ENCODE measurements at places on chromosomes 7 and 10.

DNA sequence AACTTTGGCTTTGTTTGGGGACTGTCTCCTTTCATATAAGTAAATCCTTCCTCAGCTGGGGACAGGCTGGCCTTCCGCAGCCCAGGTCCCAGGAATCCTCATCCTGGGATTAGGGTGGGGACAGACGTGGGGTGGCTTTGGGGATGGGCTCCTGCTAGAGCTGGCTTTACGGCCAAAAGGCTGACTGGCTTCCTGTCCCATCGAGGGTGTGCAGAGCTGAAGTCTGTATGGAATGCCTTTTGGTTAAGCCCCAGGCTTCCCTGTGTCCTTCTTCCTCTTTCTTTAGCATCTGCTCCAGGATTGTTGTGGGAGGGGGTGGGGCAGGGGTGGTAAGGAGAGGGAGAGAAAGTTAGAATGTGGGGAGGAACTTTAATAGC lies 59.4 kb upstream of the AQP1 start:
- DNase-seq = no peak

- DNase-seq = no peak
Measured at GRCh38 chr10:58477902-58478301, 34.8 kb upstream of the BICC1 start.

DNA sequence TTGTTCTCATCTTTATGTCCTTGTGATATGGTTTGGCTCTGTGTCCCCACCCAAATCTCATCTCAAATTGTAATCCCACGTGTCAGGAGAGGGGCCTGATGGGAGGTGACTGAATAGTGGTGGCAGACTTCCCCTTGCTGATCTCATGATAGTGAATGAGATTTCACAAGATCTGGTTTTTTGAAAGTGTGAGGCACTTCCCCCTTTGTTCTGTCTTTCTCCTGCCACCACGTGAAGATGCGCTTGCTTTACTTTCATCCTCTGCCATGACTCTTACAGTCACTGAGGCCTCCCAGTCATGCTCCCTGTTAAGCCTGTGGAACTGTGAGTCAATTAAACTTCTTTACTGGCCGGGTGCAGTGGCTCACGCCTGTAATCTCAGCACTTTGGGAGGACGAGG lies 161.0 kb downstream of the HERPUD2 start:
- DNase-seq = no peak

- peak; percentile 43 for DNase-seq
Measured at GRCh38 chr7:16801111-16801542, 3.7 kb downstream of the AGR2 start.

- no peak for DNase-seq
Measured at GRCh38 chr10:66852811-66853210, 73.0 kb upstream of the LRRTM3 start.

DNA sequence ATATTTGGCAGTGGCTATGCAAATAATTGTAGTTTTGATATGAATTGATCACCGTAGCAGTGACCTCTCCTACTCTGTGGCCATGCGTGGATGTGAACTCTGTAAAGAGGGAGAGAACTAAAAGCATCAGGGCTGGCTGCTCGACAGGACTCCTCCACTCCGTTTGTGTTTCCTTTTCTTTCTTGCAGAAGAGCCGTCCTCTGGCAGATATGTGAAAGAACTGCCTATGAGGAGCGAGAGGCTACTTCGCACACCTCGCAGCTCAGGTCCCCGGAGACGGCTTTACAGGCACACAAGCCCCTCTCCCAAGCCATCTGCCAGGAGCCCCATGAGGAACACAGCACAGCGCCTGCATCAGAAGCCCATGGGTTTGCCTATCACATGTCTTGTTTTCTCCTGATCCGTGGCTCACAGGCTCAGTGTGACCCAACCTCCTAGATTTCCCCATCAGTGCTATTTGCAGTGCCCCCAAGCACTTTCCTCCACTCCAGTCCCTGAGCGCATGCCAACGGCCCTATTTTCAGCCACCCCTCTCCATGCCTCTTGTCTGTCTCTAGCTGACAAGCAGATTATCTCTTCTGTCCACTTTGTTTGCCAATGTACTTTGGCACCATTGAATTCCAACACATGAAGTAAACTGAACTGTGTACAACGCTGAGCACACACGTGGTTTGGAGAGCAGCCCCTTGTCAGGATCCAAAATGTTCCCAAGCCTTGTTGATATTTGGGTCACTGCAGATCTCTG lies 164.3 kb upstream of the AKR1E2 start:
- no peak for DNase-seq

- no peak for DNase-seq
Measured at GRCh38 chr10:32341596-32341995, 5.4 kb downstream of the EPC1 start.

- DNase-seq = no peak
Measured at GRCh38 chr7:105835441-105835840, 41.0 kb downstream of the ATXN7L1 start.

- no peak for DNase-seq
Measured at GRCh38 chr10:80579849-80580637, 42.3 kb downstream of the SH2D4B start.

DNA sequence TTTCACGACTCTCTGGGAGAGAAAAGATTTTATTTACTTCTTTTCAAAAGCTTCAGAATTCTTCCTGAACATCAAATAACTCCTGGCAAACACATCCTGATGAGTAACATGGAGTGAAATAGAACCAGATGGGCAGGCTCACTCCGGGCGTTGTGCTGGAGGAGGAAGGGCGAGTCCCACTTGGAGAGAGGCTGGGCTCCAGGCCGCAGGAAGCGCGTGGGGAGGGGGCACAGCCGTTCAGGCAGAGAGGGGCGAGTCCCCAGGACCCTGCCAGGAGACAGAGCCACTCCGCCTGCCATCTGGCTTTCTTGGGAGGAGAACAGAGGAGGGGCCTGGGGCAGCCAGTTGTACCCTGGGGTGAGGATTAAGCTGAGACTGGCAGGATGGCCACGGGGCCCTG lies 265.9 kb upstream of the ZMIZ1 start:
- DNase-seq = peak; percentile 31

- DNase-seq = no peak
Measured at GRCh38 chr10:129581827-129582411, 114.9 kb downstream of the MGMT start.

DNA sequence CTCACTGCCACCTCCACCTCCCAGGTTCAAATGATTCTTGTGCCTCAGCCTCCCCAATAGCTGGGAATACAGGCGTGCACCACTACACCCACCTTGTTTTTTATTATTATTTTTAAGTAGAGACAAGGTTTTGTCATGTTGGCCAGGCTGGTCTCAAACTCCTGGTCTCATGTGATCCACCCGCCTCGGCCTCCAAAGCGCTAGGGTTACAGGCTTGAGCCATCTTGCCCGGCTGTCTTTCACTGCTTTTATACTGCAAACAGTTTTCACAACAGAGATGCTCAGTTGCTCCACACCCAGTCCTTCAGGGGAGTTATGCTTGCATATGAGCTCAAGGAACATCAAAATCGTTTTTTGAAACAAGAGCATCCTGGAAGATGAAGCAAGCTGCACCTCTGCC lies 1.3 kb upstream of the PRR15 start:
- no peak for DNase-seq

DNA sequence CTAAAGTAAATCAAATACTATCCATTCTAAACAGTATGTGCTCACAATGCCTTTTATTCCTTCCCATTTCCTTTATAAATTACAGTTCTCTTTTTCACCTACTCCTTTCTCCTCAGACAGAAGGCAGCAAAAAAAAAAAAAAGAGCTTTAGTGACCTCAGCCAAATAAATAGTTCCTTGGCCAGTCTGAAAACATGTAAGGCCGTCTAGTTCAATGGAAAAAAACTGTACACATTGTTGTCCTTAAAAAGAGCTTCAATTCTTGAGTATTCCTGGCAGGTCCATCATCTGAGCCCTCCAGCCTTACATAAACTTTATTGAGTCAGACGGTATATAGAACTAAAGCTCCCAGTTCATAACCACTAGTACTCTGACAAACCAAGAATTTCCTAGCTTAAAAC lies 185.4 kb downstream of the CACNA2D1 start:
- no peak for DNase-seq

DNA sequence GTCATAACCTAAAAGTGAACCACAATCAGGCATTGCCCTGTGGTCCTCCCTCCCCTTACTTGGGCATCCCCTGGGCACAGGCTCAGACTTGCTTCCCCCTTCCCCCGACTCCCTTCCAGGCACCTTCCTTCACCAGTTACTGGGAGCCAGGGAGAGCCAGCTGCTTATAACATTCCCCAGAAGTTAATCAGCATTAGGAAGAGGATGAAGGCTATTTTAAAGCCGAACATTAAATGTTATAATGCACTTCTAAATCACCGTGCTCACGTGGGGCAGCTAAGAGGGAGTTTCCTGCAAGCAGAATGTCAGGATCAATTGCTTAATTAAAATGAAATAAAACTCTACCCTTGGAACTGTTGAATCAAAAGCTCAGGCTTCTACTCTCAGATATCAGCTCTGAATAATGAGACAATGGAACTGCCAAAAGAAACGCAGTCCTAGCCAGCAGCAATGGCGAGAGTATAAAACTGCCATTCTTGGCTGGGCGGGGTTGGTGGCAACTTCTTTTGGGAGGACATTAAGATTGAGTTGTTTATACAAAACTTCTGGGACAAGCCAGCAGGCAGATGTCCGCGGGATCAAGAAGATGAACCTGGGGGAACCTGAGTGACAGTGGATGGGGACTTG lies 169.5 kb downstream of the FANK1 start:
- DNase-seq = no peak

DNA sequence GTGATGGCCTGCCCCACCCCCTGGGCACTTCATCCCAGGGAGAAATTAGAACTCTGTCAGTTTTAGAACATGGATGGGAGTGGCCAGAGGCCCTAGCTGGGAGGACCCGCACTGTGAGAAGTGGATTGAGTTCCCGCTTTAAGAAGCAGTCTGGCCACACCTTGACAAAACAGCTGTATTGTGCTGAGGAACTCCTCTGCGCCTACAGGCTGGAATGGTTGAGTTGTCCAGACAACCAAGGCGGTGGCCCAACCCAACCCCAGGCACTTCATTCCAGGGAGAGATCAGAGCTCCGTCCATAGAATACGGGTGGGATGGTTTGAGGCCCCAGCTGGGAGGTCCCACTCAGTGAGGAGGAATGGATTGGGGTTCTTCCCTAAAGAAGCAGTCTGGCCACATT lies 196.0 kb downstream of the TMEM26 start:
- DNase-seq = no peak

- no peak for DNase-seq
Measured at GRCh38 chr10:69685802-69686585, 55.9 kb downstream of the FAM241B start.

GRCh38 chr10:78565841-78566240 lies 502.9 kb upstream of the ZMIZ1 start:
- DNase-seq = no peak

GRCh38 chr7:100384628-100385294 lies 11.5 kb downstream of the PILRA start:
- DNase-seq = no peak

GRCh38 chr7:138030679-138031351 lies 28.9 kb upstream of the CREB3L2 start:
- DNase-seq = no peak

DNA sequence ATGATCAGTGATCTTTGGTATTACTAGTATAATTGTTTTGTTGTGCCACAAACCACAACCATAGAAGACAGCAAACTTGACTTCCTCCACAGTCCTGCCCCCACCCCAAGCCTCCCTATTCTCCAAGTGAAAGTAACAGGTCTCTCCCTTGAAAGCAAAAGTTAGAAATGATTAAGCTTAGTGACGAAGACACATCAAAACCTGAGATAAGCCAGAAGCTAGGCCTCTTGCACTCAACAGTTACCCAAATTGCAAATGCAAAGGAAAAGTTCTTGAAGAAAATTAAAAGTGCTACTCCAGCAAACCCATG lies 7.5 kb downstream of the SAR1A start:
- no peak for DNase-seq
